T-helper 22 cell (primary cell): ENCODE measurements at places on chromosomes 11 and 22.

DNA sequence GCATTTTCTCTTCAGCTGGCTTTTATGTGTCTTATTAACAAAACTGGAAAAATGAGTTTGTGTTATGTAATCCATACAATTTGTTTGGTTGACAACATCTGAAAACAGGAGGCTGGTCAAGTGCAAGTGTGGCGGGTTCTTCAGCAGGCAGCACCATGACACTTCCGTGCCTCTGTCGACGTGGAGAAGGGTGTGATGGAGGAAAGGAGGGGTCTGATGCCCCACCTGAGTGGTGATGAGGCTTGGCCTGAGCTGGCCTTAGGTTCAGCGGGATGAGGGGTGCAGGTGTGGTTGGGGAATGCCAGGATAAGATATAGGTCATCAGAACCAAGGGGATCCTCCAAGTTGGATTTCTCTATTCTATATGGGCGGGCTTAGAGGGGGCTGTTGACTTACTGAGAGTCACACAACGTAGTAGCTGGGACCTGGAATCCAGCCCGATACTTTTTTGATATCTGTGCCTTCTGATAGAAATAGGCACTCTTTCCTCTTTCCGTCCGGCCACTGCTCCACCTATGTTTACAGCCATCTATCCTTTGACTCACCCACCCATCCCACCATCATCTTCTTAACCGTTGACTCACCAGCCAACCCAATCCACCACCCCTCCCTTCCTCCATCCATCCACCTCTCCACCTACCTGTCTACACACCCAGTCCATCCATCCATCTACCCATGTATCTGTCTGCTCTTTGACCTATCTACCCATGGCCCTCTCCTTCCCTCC lies 29.0 kb downstream of the SHANK3 start:
- DNase-seq = no peak

DNA sequence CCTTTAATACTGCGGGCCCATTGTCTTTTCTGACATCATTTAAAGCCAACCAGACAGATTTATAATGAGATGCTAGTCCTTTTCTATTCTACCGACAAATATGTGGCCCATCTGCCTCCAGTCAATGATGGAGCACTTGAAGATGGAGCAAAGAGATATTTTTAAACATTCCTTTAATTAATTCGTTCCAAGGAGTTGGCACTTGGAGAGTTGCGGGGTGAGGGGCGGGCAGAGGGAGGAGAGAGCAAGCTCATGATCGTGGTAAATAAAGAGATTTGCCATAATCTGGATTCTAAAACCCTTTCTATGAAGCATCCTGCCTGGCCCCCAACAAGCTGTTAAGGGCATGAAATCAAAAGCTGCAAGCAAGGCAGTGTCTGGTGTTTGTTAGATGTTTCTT lies 5.0 kb downstream of the SLC1A2 start:
- no peak for DNase-seq

DNA sequence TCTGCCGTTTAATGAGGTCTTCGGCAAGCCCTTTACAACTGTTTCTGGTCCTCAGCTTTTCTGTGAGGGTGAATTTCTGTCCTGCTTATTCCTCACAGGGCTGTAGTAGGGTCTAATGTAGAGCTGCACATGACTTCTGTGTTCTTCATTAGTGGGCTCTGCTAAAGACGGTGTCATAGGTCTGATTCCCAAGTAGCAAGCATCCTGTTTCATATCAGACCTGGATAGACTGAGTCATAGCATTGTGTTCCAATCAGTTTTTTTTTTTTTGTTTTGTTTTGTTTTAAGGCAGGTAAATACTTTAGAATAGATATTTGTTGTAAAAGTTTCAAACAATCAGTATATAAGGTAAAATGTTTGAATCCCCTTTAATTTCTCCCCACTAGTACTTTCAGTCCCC lies 35.4 kb downstream of the BIRC2 start:
- DNase-seq = no peak

GRCh38 chr11:115194802-115195110 lies 309.5 kb downstream of the CADM1 start:
- DNase-seq = no peak

- no peak for DNase-seq
These were observed 14.5 kb upstream of the SUSD2 start for GRCh38 chr22:24166811-24167210.

DNA sequence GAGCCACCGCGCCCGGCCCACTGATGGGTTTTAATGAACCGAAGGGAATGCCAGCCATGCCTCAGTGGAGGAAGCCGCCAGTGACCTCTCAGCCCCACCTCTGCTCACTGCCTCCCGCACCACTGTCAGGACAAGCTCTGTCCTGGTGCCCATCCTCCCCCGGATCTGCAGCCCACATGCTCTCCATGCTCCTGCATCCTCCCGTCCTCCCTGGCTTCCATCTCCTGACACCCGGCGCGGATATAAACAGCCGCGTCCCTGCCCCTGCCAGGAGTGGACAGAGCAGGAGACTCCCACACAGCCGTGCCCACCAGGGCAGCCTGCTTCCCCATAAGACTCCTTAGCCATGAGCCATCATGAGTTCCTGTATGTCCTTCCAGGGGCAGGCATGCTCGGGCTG lies 26.9 kb downstream of the MACROD1 start:
- no peak for DNase-seq

DNA sequence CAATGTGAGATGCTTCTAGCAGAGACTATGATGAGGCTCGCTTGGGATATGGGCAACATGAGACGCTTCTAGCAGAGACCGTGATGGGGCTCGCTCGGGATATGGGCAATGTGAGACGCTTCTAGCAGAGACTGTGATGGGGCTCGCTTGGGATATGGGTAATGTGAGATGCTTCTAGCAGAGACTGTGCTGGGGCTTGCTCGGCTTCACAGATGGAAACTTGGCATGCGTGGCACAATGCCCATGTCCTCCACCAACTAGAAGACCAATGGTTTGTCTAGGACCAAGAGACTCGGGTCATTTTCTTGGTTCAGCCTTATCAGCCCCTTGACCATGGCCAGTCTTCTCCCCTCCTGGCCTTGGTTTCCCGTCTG lies 7.1 kb downstream of the MYEOV start:
- DNase-seq = no peak

DNA sequence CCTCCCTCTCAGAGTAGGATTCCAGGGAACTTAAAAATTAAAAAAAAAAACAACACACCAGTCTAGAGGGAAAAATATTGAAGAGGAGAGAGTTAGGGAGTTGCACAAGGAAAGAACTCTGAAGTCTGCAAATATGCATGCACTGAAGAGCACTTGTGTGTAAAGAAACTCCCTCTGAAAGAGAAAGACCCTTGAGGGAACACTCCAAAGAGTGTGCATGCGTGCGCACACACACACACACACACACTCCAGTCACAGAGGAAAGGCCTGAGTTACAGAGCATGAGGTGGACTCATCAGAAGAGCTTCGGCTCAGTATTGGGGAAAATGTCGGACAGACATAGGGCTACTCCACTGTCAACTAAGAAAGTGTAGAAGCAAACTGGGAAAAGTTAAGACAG lies 30.1 kb downstream of the GGTLC2 start:
- DNase-seq = no peak

DNA sequence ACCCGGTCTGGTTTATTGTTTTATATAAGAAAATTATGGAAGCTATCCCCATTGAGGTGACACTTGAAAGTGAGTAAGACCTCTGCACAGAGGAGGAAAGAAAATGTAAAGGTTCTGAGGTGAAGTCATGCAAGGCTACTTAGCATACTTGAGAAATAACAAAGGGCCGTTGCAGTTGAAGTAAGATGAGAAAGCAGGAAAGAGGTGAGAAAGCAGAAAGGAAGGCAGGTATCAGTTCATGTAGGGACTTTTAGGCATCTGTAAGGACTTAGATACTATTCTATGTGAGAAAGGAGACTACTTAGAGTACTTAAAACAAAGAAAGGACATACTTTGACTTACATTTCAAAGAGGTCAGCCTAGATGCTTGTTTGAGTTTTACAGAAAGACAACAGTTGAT lies 84.7 kb downstream of the CASP12 start:
- DNase-seq = no peak

- peak; percentile 4 for DNase-seq
These were observed at the start of gene OR51D1 for GRCh38 chr11:4636962-4637661. OR51D1 (plus strand) TSS chr11:4637477; CDS start chr11:4639791, 2,314 bp downstream.

GRCh38 chr11:46677169-46677568 lies 23.2 kb downstream of the ARHGAP1 start:
- no peak for DNase-seq

DNA sequence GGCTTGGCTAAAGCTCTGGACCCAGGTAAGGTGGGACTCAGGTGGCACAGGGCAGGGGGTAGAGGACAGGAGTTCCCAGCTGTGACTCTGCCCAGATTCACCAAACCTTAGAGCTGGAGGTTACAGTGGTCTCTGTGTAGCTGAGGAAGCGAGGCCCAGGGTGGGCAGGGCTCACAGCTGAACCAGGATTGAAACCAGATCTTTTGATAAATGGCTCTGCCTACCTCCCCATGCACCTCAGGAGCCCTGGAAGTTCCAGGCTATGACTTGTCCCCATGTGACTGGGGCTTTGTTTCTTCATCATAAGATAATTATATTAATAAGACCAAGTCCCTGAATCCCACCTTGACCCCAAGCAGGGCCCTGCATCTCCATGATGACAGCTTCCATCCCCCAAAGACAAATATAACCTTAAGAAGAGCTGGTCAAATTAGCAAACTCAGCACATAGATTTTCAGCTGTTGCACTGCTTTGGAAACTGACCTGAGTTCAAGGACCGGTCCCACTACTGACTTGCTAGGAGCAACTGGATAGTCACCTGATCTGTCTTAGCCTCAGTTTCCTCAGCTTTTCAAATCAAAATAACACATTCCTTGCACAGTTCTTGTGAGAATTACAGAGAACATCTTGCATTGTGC lies 21.3 kb upstream of the TSKU start:
- DNase-seq = no peak

DNA sequence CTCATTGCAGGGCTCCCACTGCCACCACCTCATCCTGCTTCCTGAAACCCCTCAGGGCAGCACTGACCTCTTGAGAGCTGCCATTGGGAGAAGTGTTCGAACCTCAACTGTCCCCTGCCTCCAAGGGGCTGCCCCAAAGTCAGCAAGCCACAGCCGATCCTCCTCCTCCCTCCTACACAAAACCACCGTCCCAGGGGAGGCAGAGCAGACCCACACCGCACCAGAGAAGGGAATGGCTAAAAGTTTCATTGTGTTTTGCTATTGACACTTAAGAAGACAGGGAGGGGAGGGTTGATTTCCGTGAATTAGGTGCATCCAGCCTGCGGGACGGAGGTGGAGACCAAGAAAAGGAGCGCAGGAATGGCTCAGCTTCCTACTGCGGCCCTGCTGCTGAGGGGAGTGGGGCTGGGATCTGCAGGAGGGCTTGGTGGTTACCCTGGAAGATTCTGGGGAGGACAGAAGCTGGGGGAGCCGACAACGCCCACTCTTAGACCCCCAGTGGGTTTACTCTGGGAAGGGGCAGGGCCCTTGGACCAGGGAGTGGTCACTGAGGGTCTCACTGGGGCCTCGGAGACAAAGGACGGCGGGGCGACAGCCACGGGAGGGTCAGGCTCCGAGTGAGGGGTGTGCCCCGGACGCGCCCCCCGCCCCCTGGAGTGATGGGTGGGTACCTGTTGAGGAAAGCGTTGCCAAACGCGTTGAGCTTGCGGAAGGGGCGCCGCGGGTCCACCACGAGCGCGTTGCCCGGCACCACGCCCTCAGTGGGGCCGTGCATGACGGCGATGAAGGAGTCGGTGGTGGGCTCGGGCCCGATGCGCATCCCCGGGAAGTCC lies 815 bp downstream of the EHD1 start:
- no peak for DNase-seq

DNA sequence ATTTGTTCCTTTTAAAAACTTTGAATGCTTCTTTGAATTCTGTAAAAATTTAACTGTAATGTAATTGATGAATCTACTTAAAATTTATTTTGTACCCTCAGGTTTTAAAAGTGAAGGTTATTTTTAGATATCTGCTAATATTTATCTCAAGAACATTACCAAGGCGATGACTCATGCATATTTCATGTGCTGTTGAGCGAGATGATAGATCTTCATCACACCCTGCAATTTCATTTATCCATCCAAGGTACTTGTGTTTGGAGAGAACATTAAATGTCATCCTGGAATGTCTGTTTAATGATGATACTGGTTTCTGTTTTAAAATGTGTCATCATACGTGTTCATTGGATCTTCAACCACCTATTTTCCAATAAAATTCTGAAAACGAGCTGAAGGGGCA lies 6.7 kb upstream of the OOSP4A start:
- DNase-seq = no peak

- DNase-seq = no peak
These were observed 80.7 kb upstream of the PPARA start for GRCh38 chr22:46069521-46070214.

GRCh38 chr11:127843483-127844396 lies 743.6 kb downstream of the ETS1 start:
- DNase-seq = peak; percentile 3

DNA sequence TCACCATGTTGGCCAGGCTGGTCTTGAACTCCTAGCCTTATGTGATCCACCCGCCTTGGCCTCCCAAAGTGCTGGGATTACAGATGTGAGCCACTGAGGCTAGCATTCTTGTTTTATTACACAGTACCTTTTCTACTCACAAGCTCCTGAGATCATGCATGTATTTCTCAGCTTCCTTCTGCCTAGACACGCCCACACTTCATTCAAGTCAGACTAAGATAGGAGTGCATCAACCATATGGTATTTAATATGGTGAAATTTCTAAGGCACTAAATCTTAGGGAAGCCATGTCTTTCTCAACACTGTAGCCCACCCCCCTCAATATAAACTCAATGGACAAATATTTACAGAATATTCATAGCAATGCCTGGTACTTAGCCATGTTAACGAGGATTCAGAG lies 62.1 kb downstream of the SLC25A17 start:
- no peak for DNase-seq

DNA sequence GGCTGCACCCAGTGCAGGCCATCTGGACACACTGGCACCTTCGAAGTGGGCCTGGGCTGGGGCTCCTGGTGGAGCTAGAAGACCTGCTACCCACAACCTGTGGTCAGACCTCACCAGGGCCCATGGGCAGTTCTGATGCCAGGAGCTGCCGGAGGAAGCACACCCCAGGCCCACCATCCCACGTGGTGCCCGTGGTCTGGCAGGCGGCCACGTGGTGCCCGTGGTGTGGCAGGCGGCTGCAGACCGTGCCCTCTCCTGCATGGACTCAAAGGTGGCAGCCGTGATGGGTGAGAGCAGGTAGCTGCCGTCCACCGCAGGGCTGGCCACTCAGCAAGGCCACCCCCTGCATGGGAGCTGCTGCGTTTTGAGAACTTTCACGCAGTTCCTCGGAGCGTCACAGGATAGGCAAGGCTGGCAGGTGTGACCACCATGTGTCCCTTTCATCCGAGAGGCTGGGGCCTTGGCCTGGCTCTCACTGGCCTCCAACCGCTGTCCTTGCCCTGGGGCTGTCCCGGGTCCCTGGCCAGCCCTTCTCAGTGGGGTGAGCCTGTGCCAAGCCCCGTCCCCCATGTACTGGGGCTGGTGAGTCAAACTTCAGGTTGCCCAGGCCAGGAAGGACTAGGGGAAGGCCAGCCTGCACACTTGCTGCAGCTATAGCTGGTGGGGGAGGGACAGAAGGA lies 3.9 kb upstream of the IL17REL start:
- DNase-seq = no peak

DNA sequence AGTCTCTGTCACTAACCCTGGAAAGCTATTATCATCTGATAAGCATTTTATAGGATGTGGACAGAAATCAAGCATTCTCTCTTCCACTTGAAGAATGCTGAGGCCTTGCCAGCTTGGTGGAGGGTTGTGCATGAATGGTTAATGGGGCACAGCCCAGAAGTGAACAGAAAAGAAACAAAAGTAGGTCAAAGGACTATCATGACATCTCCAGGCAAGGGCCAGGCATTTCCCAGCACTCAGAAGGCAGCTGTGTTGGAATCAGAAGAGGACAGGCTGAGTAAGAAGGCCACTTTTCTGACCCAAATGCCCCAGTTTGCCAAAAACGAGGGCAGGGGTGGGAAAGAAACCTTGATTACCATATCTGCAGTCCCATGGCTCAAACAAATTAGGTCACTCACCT lies 12.4 kb downstream of the TENM4 start:
- DNase-seq = no peak
